ENCODE measurements at places on chromosomes 13 and 19. TPM values are rescaled to one million over a fixed set of nuclear protein-coding genes. Genes with fewer than 3 reads are reported as not detected.

GRCh38 chr19:3196064-3196932 is 10.6 kb downstream of the NCLN start:
- no peak for DNase-seq

DNA sequence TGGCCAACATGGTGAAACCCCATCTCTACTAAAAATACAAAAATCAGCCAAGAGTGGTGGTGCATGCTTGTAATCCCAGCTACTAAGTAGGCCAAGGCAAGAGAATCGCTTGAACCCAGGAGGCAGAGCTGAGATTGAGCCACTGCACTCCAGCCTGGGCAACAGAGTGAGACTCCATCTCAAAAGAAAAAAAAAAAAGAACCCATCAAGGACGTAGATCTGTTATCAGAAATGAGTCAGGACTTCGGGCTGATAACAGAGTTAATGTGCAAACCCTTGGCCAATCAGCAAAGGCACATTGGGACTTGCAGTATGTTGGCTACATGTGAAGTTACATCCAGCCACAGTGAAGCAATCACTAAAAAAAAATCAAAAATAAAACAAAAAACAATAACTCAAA is 4.8 kb upstream of the LGALS7B start:
- no peak for DNase-seq

DNA sequence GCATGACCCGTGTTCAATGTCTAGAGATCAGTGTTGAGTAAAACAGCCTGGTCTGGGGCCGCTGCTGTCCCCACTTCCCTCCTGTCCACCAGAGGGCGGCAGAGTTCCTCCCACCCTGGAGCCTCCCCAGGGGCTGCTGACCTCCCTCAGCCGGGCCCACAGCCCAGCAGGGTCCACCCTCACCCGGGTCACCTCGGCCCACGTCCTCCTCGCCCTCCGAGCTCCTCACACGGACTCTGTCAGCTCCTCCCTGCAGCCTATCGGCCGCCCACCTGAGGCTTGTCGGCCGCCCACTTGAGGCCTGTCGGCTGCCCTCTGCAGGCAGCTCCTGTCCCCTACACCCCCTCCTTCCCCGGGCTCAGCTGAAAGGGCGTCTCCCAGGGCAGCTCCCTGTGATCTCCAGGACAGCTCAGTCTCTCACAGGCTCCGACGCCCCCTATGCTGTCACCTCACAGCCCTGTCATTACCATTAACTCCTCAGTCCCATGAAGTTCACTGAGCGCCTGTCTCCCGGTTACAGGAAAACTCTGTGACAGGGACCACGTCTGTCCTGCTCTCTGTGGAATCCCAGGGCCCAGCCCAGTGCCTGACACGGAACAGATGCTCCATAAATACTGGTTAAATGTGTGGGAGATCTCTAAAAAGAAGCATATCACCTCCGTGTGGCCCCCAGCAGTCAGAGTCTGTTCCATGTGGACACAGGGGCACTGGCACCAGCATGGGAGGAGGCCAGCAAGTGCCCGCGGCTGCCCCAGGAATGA is 1.5 kb upstream of the CEACAM5 start:
- DNase-seq: peak; percentile 11

- no peak for DNase-seq
These were observed 4.8 kb downstream of the TSHZ3 start for GRCh38 chr19:31344403-31344802.

DNA sequence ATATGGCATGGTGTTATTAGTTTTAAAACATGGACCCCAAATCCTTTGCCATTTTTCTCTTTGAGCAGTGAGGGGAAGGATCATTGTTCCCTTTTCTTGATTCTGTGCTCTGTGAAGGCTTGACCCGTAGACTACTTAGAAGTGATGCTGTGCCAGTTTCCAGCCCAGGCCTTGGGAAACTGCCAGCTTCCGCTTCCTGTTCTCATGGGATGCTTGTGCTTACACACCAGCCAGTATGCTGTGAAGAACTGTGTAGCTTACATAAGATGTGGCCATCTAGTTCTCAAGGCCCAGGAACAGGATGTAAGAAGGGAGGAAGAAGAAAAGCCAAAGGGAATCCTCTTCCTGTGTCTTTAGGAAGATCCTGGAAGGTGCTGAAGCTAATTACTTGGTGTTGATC is 180.9 kb downstream of the PCCA start:
- DNase-seq: no peak

TSKS gene
- 1.3 TPM for polyA plus RNA-seq

DNA sequence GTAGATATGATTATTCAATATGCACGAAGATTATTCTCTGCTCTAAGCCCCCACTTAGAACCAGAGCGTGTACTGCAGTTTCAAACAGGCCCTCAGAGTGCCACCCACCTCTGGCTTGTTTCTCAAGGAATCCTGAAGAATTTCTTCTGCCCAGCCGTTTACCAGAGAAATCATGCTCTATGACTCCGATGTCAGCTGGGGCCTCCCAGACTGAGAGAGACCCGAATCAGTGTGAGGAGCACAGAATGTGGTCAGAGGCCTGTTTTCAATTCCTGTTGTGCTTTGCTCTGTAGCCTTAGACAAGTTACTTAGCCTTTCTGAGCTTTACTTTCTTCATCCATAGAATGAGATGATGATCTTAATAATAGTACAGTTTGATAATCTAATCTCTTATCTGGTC is 5.5 kb downstream of the PNMA8C start:
- DNase-seq: no peak

DNA sequence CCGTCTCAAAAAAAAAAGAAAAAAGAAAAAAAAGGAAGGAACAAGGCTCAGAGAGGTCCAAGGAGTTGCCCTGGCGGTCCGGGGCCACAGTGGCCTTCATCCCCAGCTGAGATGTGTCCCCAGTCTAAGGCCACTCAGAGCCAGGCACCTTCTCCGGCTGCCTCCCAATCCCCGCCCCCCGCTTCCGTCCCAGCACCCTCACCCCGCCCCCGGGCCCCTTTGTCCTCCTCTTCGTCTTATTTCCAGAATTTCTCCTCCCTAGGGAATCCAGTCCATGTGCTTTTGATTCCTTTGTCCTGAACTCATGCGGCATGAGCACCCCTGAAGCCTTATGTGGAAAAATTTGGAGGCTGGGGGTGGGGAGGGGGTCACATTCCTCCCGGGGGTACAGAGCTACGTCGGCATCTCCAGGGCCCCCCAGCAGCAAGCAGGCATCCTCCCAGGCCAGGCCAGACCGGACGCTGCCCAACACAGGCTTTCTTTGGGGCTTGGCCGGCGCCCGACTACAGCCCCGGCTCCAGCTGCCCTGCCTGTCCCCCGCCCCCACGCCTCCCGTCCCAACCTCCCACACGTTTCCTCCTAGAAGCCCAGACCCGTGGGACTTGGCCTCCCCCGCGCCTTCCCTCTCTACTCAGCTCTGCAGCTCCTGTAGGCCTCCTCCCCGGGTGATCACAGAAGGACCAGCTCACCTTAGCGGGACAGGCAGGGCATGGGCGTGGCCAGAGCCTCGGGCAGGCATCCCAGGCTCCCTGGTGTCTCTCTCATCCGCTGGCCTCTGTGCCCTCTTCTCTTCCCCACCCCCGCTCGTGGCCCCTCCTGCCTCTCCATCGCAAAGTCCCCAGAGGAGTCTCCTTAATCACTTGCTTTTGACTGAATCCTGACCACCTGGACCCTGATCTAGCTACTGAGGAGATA is 17.8 kb upstream of the ADGRE5 start:
- no peak for DNase-seq

DNA sequence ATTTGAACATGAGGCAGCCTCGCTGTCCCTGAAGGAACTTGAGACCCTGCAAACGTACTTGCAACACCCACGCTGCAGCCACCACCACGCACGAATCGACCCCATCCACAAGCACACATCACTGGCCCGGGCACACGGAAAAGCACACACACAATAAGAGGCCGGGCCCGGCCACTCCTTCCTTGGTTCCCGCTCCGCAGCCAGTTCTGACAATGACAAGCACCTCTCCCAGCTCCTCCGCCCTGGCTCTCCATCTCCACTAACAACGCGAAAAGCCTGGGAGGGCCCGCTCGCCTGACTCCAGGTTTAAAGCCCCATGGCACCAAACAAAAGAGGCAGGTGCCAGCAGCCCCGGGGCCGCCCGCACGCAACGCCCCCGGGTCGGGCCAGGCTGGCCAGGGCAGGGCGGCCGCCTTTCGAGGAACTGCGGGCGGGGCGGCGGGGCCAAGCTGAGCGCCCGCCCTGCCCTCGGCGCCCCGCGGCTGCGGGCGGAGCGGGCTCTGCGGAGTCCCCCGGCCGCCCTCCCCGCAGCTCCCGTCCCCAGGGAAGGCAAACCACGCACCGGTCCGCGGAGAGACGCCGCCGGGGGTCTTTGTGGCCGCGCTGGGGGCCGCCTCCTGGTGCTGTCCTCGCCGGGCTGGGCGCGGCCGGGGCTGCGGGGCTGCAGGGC is 495 bp downstream of the DCLK1 start:
- DNase-seq: no peak

DNA sequence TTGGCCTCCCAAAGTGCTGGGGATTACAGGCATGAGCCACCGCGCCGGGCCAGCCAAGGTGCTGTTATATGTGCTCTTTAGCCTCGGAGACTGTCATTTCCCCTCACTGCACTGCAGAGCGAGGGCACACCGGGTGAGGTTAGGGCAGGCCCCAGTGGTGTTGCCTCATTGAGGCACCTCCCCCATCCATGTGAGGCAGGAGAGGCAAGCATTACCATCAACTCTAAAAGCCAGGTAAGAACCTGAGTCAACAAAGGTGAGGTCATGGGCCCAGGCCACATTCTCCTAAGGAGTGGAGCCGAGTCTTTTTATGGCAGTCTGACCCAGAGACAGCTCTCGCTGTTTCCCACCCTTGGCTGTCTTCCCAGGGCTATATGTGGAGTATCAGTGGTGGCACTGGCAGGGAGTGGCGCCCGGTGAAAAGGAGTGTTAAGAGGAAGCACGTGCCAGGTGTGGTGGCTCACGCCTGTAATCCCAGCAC is 10.9 kb downstream of the B3GNT8 start:
- no peak for DNase-seq

ERCC2 gene
- 27.6 TPM for polyA plus RNA-seq

VSTM1 gene
- not detected for polyA plus RNA-seq

GRCh38 chr13:99572921-99573320 is 71.6 kb downstream of the TM9SF2 start:
- no peak for DNase-seq

CGB5 gene
- 0.20 TPM for polyA plus RNA-seq

DNA sequence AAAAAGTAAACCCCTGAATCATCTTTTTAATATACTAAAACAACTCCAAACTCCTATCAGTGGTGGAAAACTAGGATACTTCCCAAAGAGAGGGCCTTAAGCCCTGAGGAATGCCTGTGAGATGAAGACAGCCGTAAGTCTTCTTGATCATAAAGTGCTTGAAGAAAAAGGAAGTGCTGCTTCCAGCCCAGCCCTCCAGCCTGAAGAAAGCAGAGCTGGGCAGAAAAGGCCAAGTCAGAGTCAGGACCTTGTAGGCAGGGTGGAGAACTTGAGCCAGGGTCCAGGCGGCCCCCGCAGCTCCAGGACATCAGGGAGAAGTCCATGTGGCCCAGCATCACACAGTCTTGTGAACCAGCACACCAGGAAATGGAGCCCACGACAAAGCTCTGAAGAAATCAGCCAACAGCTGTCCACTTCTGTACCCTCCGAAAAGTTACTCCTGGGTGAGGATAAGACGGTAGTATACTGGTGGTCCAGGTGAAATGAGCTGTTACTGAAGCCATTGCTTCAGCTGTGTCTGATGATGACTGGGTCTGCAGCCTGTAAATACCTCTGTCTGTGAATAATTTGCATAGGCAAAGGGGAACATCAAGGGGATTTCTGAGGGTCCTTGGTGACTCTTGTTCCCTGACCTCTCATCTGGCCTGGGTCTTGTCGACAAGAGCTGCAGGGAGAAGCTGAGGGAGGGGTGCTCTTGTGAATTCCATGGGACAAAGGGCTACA is 18.7 kb upstream of the CRYL1 start:
- DNase-seq: no peak

GRCh38 chr19:45023048-45023447 is 15.8 kb upstream of the CLASRP start:
- DNase-seq: no peak

CLDN10 gene
- polyA plus RNA-seq: not detected

MEDAG gene
- polyA plus RNA-seq: 0.03 TPM

SIGLEC8 gene
- not detected for polyA plus RNA-seq

GRCh38 chr19:38263689-38264485 is 486 bp upstream of the SPINT2 start:
- DNase-seq: no peak

DNA sequence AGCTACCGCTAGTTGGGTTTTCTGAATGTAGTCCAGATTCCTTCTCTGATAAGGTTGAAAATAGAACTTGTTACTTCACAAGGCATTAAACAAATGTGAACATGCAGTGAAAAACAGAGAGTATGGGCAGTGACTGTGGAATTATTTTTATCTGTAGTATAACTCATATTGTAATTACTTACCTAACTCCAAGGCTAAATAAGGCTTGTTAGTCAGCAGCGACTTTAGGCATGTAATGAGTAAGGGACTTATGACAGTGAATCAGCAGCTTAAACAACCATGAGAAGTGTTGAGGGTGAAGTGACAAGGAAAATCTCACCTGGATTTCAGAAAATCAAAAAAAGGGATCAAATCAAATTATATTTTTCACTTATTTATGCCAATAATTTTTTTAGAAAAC is 1719.5 kb upstream of the MIR17HG start:
- no peak for DNase-seq

All from keratinocyte (primary cell).